ENCODE measurements at places on chromosomes 3 and 15.

GRCh38 chr15:22259881-22260421 is 179.6 kb downstream of the OR4M2 start:
- DNase-seq, result no peak

- DNase-seq, result no peak
Measured at GRCh38 chr3:136141891-136142290, 54.2 kb downstream of the MSL2 start.

- DNase-seq, result no peak
Measured at GRCh38 chr15:65926459-65926858, 57.2 kb downstream of the RAB11A start.

GRCh38 chr15:48411971-48412591 is 80.9 kb downstream of the DUT start:
- no peak for DNase-seq

- DNase-seq, result no peak
Measured at GRCh38 chr3:186510374-186511079, 33.7 kb downstream of the CRYGS start.

DNA sequence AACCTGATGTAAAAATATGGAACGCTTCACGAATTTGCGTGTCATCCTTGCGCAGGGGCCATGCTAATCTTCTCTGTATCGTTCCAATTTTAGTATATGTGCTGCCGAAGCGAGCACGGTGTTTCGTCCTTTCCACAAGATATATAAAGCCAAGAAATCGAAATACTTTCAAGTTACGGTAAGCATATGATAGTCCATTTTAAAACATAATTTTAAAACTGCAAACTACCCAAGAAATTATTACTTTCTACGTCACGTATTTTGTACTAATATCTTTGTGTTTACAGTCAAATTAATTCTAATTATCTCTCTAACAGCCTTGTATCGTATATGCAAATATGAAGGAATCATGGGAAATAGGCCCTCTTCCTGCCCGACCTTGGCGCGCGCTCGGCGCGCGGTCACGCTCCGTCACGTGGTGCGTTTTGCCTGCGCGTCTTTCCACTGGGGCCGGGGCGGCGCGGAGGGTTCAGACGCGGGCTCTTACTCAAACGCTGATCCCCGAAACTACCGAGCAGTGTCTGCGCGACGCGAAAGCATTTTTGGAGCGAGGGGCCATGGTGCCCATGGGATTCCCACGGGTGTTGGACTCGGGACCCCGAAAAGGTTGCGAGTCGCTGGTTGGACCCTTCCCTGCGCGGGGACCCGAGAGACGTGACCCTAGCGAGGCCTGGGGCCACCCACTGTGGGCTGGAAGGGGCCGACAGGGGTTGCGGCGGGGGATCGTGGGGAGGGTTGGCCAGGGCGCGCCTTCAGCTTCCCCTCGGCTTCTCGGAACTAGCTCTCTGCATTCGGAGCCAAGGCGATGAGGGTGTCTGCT is at the start of gene RNU6-1:
Gene RNU6-1 (minus strand): TSS at position 117 of the 820 bp plus-strand sequence.
- DNase-seq, result peak; percentile 97

GRCh38 chr3:78644847-78645246 is 1123.0 kb downstream of the ROBO1 start:
- DNase-seq, result no peak

DNA sequence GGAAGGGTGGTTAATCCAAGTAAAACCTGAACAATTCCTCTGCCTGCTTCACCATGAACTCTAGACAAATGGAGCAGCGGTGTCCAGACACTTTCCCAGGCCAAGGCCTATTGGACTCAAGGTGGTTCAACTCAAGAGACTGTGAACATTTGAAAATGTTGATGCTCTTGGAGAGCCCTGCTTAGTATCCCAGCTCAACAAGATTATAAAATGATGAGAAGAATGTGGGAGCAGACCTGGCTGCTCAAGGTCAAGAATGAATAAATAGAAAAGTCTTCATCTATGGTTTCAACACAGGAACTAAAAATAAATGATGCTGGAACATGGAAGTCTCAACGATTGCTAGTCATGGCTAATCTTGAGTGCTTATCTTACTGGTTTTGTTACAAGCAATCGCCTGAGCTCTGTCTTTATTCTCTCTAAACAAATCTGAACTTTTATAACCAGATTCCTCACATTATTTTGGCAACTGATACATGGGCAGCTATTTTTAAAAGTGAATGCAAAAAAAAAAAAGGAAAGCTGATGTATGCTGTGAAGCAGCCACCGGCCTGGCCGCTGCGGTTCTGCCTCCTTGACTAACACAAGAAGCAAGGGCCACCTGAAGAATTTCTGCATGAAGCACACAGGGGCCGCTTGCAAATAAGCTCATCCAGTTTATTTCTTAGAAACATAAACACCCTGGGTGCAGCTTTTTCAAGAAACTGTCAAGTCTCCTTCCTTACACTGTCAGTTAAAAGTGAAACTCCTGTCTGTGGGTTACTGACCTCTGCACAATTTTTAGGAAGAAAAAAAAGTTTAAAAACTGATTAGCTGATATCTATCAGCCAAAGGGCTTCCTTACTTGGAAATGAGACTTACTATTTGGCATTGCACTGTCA is 120.1 kb upstream of the ARHGEF3 start:
- DNase-seq, result peak; percentile 18

- DNase-seq, result no peak
Measured at GRCh38 chr3:86867982-86868381, 123.0 kb downstream of the VGLL3 start.

DNA sequence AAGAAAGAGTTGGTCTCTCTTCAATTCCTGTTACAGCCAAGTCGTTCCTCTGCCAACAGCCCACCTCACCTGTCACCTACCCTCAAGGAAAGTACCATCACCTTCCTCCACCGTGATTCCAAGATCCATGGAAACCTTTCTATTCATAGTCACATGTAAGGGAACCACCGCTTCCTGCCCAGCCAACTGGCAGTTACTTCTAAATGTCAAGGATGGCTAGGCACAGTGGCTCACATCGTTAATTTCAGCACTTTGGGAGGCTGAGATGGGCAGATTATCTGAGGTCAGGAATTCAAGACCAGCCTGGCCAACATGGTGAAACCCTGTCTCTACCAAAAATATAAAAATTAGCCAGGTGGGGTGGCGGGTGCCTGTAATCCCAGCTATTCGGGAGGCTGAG is 82.8 kb downstream of the FOXP1 start:
- no peak for DNase-seq

DNA sequence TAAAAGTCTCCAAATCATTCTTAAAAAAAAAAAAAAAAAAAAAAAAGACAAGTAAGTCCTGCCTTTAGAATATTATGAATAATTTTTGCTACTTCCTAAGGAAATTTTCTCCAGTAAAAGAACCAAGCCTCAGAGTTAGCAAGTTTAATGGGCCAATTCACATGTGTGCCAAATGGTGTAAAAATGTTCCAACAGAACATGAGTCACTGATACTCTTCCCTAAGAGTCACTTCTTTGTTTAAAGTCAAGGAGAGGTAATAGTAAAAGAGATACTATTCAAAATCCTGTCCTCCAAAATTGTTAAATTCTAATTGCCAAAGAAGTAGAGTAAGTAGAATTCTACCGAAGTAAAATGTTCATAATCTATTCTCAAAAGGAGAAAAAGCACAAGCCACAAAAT is 17.7 kb upstream of the CPA3 start:
- no peak for DNase-seq

- DNase-seq, result no peak
Measured at GRCh38 chr3:67866571-67866970, 212.2 kb upstream of the SUCLG2 start.

DNA sequence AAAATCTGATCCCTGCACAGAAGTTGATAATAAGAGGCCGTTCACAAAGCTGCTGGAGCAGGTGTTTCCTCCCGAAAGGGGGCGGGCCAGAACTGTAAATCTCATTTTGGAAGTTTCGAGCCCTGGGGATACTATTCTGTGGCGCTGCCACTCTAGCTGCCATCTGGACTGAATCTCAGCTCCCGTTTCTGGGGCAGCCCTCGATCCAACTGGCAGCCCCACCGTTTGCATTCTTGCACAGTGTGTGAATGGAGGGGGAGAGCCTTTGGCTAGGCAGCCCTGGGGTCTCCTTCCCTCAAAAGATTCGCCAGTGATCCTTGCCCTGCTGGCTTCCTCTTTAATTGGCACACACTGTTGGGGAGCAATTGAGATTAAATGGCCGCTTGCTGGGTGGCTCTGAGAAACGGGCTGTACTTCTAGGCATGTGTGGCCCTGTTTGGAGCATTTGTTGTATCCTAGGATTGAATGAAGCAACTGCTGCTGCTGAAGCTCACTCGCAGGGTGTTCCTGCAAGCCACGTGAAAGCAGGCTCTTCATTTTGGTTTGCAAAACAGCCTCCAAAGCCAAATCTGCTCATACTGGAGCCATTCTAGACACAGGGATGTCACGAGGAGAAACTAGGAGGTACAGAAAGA is 57.2 kb upstream of the TOPAZ1 start:
- DNase-seq, result peak; percentile 2

DNA sequence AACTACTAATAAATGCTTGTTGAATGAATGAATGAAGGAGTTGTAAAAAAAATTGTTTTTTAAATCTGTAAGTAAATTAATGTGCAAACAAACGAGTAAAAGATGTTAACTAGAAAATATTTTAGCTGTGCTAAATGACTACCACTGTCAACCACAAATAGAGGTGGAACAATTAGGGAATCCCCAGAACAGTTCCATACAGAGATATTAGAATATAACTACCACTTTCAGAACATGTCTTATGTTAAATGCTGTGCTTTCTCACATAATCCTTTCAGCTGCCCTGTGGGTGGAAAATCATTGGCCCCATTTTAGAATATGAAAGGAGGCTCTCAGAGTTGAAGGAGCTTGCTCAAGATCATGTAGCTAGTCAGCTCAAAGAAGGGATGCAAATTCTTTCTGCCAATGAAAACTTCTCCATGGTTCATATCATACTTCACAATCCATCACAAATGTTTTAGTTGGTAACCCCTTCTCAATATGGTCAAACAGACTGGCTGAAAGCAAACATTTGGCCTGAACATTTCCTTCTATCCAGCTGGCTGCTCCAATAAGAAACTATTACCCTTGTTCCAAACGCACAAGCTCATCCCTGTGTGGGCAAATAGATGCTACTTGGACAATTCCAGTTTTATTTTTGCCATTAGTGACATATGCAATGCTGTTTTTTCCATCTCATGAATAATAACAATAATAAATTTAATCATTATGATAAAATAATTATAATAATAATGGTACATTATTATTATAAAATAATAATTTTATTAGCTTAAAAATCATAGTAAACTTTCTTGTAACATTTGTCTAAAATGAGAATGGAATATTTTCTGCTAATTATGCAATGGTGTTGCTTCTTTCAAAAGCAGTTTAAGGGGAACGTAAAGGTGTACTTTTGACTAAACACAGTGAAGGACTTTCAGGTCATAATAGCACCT is 290.4 kb upstream of the STT3B start:
- no peak for DNase-seq

- DNase-seq, result no peak
Measured at GRCh38 chr3:94314218-94314883, 251.5 kb downstream of the NSUN3 start.

DNA sequence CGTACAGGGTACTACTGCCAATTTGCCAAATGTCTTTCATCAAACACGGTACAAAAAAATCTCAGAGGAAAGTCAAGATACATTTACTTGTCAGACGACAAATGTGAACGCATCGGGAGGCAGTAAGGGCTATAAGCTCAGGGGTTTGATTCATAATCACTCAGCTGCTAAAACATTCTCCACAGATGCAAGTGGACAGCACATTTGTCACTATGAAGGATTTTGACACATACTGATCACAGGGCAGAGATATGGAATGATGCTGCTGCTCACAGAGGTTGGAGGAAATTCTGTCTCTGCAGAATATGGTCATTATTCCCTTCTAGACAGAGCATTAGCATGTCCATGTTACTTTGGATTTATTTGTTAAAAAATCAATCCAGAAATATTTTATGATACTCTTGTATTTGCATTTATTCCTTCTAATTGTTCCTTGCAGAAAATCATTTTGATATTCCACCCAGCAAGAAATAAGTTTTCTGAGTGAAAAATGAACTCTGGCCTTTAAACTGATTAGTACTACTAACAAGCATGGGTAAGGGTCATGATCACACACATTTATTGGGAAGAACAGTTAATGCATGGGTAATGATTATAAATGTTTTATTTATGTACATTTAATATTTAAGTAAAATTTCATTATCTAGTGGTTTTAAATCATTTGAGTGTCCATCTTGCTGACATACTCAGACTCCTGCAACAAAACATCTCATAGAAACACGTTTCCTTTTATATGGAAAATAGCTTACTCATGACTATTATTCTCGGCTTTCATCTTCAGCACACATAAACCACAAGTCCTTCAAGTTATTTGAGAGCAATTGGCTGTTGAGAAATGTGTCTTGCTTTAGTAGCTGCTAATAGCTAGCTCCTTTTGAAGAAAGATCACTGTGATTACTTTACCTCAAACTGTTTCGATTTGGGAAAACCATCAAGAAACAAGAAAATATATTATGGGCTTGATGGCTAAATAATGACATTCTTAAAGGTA is 559.3 kb downstream of the MECOM start:
- DNase-seq, result no peak

- no peak for DNase-seq
Measured at GRCh38 chr3:94118390-94118789, 55.5 kb downstream of the NSUN3 start.

DNA sequence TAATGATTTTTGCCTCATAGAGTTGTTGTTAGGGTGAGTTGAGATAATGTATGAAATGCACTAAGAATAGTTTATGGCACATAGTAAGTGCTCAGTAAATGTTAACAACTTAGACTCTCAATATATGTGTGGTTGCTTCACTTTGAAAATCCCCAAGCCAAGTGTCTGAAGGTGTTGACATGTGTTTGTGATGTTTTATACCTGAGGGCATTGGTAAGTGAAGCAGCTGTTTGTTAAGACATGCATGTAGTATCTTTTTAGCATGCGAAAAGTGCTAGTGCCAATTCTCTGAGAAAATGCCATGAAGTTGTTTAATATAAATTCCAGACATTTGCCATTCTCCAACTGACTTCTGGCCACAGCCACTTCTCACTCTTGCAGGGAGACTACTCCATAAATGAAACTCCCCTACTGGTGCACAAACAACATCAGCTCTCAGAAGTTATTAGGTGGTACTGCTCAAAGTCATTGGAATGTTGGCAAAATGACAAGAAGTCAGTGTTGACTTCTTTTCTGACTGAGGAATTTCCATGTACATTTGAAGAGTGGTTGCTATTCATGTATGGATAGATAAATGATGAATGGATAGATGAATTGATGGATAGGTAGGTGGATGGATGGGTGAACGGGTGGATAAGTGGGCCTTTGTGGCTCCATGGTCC is 103.6 kb upstream of the NUDT16 start:
- no peak for DNase-seq

GRCh38 chr3:24521420-24522145 is 26.9 kb upstream of the THRB start:
- DNase-seq, result no peak

- no peak for DNase-seq
Measured at GRCh38 chr15:83927704-83928391, 273.9 kb downstream of the ADAMTSL3 start.

- DNase-seq, result no peak
Measured at GRCh38 chr3:188268336-188268735, 114.4 kb downstream of the LPP start.

GRCh38 chr15:73851689-73852088 is 21.7 kb upstream of the TBC1D21 start:
- peak; percentile 67 for DNase-seq

Measured in NAMALWA (cell line).